ENCODE measurements at places on chromosomes 4 and X. TPM values are rescaled to one million over a fixed set of nuclear protein-coding genes. Genes with fewer than 3 reads are reported as not detected.

DNA sequence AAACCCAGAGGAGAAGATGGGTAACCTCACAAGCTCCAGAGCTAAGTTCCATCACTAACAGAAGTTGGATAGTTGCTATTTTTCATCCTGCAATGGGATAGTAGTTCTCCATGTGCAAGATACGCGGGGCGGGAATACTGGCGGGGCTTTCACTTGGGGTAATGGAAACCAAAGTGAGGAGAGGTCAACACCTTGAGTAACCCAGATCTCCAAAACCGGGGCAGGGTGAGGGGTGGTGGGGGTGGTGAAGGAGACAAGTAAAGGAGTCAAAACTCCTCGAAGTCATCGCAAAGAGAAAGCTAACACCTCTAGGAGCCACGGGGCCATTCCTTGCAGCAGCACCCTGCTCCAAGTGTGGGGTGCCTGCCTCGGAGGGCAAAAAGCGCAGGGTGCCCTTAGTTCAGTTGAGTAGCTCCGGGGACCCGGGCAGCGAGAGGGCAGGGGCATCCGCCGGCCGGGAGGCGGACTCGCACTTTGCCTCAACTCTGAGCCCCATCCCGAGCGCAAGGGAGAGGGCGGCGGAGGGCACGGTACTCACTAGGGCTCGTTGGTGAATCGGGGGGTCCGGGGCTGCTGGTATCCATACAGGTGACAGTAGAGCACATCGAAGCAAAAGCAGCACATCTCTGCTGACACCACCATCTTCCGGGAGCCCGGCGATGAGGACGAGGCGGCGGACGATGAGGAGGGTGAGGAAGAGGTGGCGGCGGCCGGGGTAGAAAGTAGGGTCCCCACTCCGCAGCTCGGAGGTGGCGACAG, 645 bp downstream of the AMMECR1 start:
- DNase-seq: peak; percentile 36

- peak; percentile 76 for DNase-seq
Observed at GRCh38 chr4:139921429-139922184, 232.4 kb downstream of the MAML3 start.

GRCh38 chr4:155952501-155952901, 1.2 kb downstream of the CTSO start:
- DNase-seq: peak; percentile 29

The SSX2B gene
- not detected for polyA plus RNA-seq

- DNase-seq: no peak
Observed at GRCh38 chr4:163395055-163395454, 51.4 kb downstream of the NPY5R start.

- DNase-seq: no peak
Observed at GRCh38 chr4:39446483-39446841, 12.3 kb downstream of the RPL9 start.

All from kidney (tissue), 22 donors.